ENCODE measurements at places on chromosomes 4 and X.

- DNase-seq, result no peak
Measured at GRCh38 chrX:42567268-42567667, 210.7 kb downstream of the PPP1R2C start.

DNA sequence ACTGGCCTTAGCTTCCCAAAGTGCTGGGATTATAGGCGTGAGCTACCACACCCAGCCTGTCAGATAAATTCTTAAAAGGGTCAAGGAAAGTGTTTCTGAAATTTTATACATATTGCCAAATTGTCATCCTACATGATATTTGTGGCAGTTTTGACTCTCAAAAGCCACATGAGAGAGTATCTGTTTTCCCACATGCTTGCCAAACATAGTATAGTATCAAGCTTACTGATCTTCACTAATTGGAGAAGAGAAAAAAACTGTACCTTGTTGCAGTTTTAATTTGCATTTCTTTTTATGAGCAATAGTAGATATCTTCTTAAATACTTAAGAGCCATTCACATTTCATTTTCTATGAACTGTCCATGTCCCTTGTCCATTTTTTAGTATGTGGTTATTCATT is 83.6 kb downstream of the TET2 start:
- DNase-seq, result no peak

GRCh38 chr4:147717878-147718277 is 14.0 kb upstream of the ARHGAP10 start:
- DNase-seq, result no peak

DNA sequence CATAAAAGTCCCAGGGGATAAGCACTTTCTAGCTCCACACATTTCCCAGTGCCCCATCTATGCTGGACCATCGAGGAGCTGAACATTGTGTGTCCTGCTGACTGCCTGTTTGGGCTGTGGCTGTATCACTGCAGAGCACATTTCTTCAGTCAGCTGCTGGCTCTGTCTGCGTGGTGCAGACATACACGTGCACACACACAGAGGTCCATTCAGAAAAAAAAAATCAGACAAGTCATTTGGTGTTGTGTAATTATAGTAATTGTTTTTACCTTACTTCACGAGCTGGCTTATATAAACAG is 1.1 kb upstream of the PDLIM3 start:
- peak; percentile 22 for DNase-seq

GRCh38 chrX:13658602-13659001 is 5.7 kb downstream of the TCEANC start:
- DNase-seq, result no peak

GRCh38 chr4:54678826-54679225 is 21.1 kb downstream of the KIT start:
- DNase-seq, result no peak

DNA sequence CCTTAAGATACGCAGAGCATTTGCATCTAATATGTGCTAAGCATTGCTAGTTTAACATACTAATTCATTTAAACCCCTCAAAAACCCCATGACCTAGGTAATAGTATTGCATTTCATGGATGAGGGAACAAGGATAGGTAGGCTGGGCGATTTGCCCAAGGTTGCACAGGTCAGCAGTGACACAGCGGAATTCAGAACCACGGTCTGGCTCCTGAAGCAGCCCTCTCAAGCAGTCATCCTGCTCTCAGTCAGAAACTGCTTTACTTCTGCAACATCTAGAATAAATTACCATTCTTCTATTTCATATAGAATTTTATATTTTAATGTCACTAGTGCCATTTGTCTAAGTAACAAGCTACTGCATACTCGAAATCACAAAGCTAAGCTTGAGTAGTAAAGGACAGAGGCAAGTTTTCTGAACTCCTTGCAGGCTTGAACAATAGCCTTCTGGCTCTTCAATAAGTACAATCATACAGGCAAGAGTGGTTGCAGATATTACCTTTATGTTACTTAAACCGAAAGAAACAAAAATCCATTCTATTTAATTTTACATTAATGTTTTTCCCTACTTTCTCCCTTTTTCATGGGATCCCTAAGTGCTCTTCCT is 555 bp upstream of the SPP1 start:
- no peak for DNase-seq

- no peak for DNase-seq
Measured at GRCh38 chr4:152892974-152893373, 43.1 kb upstream of the FHDC1 start.

GRCh38 chrX:16250296-16250695 is 83.0 kb downstream of the MAGEB17 start:
- no peak for DNase-seq

DNA sequence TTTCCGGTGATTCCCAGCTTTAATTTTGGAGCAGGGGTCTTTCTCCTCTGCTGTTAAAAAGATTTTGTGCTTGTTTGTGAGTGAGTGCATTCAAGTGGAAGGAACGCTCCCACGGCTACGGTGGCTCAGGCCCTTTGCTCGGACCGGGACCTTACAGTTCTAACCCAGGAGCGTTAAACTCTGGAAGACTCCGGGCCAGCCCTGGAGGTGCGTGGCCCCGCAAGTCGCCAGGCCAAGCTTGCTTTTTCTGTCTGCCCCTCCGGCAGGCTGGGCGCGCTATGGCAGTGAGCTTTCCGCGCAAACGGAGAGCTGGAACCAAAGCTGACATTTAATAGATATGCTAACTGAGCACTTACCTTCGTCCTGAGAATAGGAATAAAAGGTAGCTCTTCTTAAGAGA is 18.3 kb upstream of the PITX2 start:
- DNase-seq, result no peak

GRCh38 chrX:107880054-107880610 is 54.5 kb downstream of the MID2 start:
- no peak for DNase-seq

DNA sequence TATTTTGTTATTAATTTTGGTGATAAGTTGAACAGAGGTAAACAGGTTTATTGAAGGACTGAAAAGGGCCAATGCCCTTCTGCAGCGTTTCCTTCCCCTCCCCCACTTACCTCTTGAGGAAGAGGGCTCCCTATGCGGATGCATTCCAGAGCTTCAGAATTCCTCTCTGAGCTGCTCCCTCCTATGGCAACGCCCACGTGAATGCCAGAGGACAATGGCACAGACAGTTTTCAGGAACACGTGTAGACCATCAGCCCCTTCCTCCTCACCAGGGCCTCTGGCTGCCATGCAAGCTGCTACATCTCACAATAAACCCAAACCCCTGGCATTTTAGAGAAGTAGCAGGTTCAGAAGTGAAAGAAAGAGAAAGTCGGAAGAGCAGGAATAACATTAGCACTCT is 127.9 kb downstream of the CHRDL1 start:
- DNase-seq, result no peak

DNA sequence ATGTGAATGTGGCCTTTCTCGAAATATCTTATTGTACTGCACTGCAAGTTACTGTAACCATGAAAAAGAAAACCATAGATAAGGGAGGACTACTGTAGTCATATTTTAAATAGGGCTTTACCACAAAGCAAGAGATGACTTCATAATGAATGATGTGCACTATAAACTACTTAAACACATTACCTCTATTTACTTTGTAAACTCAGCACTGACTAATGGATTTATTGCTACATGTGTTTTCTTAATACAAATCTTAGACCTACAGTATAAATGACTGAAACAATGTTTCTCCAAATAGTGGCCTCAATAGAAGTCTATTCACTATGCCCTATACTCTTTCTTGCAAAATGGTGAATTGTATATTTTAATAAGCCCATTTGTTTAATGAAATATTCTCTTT is 61.1 kb downstream of the HDX start:
- DNase-seq, result no peak

All from amygdala (tissue), 56 donors.